ENCODE measurements at places on chromosomes 12 and 14.

GRCh38 chr12:106321139-106321850, 18.8 kb downstream of the TCP11L2 start:
- no peak for DNase-seq

DNA sequence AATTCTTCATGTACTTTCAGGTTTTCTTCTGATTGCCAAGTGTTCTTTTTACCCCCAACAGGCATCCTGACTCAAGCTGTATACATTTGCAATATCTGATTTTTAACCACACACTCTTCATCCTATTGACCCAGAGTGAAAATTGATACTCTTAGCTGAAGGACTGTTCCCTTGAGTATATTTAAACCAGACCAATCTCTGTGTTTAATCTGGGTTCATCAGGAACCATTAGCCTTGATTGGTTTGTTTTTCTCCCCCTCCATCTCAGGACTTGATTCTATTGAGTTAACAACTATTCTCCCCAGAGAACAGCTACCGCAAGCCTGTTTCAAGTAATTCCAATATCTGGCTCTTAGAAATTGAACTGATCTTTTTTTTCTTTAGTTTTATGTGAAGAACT, 222.3 kb upstream of the NOVA1 start:
- DNase-seq = no peak

DNA sequence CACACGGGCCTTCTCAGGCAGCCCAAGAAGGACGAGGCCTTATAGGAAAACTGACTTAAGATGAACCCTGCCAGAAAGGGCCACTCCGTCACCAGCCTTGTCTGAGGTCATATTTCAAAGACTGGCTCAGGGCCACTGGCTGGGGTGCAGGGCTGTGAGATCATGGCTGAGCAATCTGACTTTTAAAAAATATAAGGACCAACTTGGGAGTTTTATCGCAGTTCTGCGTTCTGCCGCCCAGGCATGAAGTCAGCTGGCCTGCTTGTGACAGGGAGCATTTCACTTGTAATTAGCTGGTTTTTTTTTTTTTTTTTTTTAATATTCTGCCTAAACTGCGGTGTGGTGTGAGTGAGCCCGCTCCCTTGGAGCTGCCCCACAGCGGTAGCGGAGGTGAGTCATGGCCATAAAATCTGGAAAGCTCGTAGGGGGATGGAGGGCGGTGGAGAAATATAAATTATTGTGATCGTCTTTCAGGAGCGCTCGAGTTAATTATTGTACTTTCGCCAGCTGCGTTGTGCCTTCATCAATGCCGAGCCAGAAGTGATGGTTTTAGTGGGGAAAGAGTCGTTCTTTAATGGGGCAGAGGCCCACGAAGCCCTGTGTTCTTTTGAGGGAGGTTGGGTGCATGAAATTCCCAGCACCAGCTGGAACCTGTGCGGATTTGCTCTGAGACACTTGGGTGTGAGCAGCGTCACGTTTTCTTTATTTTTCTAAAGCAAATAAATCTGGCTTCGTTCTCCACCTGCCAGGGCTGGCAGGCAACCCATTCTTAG, 231.9 kb downstream of the C12orf75 start:
- peak; percentile 37 for DNase-seq

- DNase-seq = no peak
These were observed 913.2 kb downstream of the NRXN3 start for GRCh38 chr14:79083356-79083755.

GRCh38 chr12:53044896-53045695, 4.8 kb upstream of the TNS2 start:
- no peak for DNase-seq

- no peak for DNase-seq
These were observed 34.1 kb downstream of the SCFD1 start for GRCh38 chr14:30656190-30656632.

GRCh38 chr12:49568442-49569162, 660 bp upstream of the MCRS1 start:
- no peak for DNase-seq

Data from epithelial cell of prostate (primary cell).